ENCODE measurements at places on chromosomes 16 and 17. TPM values are rescaled to one million over a fixed set of nuclear protein-coding genes. Genes with fewer than 3 reads are reported as not detected.
A peak's percentile ranks its signal among the peaks of the same experiment; 100 is the strongest.

DNA sequence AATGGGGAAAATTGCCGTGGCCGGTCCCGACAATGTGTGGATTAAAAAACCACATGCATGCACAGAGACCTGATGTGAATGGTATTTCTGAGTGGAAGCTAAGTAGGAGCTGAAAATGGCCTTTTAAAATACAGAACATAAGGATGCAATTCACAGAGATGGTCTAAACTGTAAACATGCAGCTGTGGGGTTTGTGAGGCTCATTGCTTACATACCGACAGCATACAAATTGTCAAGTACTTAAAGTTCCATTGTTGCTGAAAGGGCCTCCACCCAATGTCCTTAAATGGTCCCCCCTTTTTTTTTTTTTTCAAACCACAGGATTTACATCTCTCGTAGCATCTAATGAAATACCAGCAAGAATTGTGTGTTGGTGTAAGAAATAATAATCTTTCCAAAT lies 523.2 kb downstream of the MAF start:
- no peak for DNase-seq

The LGALS9B gene
- not detected for polyA plus RNA-seq

The TEX14 gene
- 0.47 TPM for polyA plus RNA-seq

DNA sequence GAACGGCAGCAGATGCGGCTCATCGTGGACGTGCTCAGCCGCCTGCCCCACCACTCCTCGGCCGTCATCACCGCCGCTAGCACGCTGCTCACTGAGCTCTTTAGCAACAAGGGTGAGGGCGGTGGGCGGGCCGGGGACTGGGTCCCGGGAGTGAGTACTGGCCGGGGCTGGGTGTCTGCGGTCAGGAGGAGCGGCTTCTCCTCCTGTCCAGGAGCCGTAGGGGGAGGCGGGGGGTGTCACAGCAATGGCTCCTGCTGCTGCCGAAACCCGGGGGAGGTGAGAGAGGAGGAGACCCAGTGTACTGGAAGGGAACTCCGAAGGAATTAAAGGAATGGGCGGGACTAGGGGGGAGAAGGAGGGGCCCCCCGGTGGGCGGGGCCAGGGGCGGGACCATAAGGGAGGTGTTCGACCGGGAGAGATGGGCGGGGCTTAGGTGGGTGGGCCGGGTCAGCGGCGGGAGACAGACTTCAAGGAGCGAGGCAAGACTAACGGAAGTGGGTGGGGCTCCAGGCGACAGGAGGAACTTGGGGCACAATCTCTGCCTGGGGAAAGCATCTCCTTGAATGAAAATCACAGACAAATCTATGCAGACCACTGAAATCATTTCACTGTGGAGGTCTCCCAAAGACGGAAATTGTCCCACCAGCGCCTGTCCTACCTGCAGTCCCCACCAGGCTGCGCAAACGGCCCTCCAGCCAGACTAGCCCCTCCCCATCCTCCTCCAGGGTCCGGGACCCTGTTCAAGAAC lies 2.4 kb downstream of the NAGS start:
- peak; percentile 92 for DNase-seq

The IGF2BP1 gene
- polyA plus RNA-seq, result 22.2 TPM

GRCh38 chr17:55527540-55528118 lies 16.4 kb upstream of the SMIM36 start:
- DNase-seq, result peak; percentile 58

GRCh38 chr17:68460146-68460545 lies 2.9 kb upstream of the WIPI1 start:
- DNase-seq, result no peak

GRCh38 chr16:88373927-88374492 lies 8.7 kb upstream of the ZNF469 start:
- no peak for DNase-seq

DNA sequence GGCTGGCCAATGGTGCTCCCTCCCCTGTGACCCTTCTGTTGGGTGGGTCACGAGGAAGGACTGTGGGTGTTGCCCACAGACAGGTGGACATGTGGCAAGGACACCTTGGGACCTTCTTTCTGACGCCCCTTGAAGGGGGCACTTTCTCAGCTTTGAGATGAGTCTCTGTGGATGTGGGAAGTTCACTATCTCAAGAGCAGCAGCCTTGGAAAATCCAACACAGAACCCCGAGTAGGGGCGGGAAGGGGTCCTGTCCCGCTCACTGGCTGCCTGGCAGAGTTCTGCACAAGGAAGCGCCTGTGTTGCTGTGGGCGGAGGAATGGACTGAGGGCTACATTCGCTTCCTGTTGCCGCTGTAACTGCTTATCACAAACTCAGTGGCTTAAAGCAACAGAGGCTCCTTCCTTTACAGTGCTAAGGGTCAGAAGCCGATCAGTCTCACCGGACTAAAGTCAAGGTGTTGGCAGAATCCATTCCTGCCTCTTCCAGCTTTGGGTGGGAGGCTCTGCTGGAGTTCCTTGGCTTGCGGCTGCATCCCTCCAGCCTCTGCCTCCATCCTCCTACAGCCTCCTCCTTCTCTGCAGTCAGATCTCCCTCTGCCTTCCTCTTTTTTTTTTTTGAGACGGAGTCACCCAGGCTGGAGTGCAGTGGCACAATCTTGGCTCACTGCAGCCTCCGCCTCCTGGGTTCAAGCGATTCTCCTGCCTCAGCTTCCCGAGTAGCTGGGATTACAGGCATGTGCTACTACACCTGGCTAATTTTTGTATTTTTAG lies 305.2 kb downstream of the SEC14L1 start:
- no peak for DNase-seq

The KRTAP17-1 gene
- not detected for polyA plus RNA-seq

The GH1 gene
- not detected for polyA plus RNA-seq

- DNase-seq, result peak; percentile 74
Measured at GRCh38 chr17:70168977-70169708, at the start of gene KCNJ2. Gene KCNJ2, plus strand, starts transcription at chr17:70169532. Its CDS starts 5,508 bp downstream, at chr17:70175040.

DNA sequence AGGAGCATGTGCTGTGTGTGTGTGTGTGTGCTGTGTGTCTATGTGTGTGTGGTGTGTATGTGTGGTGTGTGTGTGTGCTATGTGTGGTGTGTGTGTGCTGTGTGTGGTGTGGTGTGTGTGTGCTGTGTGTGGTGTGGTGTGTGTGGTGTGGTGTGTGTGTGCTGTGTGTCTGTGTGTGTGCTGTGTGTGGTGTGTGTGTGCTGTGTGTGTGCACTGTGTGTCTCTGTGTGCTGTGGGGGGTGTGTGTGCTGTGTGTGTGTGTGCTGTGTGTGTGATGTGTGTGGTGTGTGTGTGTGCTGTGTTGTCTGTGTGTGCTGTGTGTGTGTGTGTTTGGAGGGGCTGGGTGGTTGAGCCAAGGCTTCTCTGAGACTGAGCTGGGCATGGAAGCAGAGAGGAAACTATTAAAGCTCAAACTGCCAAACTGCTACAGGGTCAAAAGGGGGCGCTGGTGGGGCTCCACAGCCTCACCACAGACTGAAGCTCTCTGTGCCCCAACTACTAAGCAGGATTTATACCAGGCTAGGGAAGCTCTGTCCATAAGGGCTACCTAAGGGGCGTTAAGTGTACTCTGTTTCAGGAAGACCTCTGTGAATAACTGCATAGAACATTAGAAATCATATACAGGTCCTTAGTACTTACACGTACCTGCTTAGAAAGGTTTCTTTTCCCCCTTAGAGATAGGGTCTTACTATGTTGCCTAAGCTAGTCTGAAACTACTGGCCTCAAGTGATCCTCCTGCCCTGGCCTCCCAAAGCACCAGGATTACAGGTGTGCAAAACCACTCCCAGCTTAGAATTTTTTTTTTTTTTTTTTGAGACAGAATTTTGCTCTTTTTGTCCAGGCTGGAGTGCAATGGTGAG lies 27.8 kb upstream of the GHDC start:
- no peak for DNase-seq

GRCh38 chr17:5355421-5356129 lies 63.9 kb downstream of the NUP88 start:
- no peak for DNase-seq

Data from right renal pelvis (tissue), 4 donors.